ENCODE measurements at places on chromosomes 7 and 10.

DNA sequence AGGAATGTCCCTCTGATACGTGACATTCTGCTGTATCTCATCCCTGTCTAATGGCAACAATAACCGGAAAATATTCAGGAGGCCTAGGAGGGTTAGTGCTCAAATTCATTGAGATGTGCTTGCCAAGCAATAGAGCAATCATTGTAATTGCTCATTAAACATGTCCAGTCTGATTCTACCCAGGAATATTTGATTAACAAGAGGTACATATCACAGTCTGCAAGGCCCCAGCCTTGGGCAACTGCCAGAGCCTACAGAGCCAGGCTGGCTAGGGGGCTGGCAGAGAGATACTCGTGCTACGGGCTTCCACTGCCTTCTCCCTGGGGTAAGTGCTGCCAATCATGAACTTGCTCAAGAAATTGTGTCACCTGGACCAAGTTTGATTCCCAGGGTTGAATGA lies 99.1 kb downstream of the ALOX5 start:
- DNase-seq, result no peak

- no peak for DNase-seq
These were observed 244.3 kb downstream of the PHF14 start for GRCh38 chr7:11217848-11218565.

DNA sequence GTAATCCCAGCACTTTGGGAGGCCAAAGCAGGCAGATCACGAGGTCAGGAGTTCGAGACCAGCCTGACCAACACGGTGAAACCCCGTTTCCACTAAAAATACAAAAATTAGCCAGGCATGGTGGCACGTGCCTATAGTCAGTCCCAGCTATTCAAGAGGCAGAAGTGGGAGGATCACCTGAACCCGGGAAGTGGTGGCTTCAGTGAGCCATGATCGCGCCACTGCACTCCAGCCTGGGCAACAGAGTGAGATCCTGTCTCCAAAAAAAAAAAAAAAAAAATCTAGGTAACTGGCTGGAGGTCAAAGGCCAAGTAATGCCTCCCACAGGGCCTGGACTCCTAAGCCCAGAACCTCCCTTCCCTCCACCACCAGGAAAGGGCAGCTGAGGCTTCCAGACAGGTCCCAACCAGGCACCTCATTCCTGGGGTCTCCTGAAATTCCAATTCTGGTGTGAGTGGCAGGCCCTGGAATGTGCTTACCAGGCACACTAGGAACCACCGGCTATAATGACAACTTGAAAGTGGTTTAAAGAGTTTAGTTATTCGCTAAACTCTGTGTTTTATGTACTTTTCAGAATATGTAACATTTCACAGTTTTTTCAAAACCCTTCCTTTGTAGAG lies 86.9 kb upstream of the TNRC18 start:
- DNase-seq, result no peak

DNA sequence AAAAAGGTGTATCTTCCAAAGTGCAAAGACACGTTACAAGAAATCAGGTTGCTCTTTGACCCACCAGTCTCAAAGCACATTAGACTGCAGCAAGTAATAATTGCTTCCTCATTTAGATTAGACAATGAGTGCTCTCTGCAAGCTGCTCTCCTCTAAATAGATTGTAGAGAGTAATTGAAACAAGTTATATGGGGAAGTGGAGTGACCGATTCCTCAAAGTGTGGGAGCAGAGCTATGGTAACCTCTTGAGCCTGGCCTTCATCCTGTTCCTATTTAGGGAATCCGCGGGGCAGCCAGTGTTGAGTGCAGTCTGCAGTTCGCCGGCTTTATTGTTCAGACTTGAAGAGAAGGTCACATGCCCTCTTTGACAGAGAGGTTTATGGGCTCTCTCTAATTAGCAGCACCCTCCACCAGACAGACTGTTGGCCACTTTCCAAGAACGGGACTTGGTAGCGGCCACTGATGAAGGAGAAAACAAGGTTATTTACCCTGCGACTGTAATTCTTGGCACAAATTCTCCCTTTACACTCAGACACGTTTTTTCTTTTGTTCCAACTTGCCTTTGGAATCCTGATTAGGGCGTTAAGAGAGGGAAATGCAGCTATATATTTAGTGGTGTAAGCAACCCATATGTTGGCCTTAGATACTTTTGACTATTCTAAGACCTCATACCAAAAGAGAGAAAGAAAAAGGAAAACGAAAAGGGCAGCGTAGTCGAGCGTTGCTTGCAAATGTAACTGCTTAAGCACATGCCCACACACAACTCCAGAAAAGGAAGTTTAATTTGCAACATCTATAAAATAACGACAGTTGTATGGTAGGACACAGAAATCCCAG lies 107.5 kb downstream of the REEP3 start:
- DNase-seq, result peak; percentile 99

DNA sequence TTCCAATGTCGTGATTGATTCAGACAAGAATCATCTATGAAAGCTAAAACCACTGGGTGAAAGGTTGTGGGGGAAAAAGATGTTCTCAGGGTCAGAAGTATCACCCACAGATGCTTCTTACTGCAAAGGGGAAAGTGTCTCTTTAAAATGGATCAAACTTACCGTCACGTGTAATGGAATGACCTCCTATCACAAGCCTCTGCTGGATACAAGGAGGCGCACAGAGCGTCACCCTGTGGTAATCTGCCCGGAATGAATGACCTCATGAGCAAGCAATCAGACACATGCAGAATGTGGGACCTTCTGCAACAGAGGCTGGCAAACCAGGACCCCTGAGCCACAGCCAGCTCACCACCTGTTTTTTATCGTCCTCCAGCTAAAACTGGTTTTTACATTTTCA lies 33.0 kb downstream of the WIPF3 start:
- DNase-seq, result no peak

DNA sequence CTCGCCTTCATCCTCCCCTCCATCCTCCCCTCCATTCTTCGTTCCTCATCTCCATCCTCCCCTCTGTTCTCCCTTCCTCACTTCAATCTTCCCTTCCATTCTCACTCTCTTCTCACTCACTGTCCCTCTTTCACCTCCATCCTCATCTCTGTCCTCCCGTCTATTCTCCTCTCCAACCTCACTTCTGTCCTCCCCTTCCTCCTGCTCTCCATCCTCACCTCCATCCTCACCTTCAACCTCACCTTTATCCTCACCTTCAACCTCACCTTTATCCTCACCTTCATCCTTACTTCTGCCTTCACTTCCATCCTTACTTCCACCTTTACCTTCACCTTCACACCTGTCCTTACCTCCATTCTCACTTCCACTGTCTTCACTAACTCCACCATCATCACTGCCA lies 11.3 kb upstream of the RABGEF1 start:
- DNase-seq, result no peak

DNA sequence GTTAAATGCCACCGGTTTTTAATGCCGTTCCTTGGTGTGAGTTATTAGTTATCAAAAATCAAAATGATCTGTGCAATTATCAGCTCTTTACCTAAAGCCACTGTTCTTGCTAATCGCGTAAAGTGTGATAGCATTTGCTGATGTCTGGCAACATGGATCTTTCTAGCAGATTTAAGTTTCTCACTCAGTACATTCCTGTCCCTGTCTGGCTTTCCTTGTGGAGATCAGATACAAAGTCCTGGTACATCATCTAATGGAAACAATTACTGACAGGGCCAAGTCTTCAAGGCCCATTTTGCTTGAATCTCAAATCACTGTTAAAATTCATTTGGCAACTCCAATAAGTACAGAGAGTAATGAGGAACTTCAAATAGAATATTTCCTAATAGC lies 755.7 kb downstream of the AUTS2 start:
- DNase-seq, result no peak

- no peak for DNase-seq
These were observed 62.8 kb downstream of the PPP1R3A start for GRCh38 chr7:113856010-113856409.
